CD4-positive, alpha-beta T cell treated with Interleukin-17A for 1 hour (primary cell): ENCODE measurements at places on chromosomes 5 and 9.

- no peak for DNase-seq
These were observed 42.2 kb downstream of the PSD2 start for GRCh38 chr5:139837711-139838380.

DNA sequence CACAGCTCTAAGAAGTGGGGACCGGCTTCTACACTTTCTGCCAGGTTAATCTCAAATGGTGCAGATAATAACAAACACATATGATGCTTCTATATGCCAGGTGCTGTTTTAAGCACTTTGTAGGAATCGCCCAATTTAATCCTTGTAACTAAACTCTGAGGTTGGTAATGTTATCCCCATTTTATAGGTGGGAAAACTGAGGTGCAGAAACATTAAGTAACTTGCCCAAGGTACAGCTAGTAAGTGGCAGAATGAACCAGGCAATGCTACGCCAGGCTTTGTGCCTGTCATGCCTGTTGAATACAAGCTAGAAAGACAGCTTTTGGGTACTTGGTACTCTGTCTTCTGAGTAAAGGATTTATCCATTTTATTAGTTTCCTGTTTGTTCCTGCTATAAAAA is 19.7 kb downstream of the IQGAP2 start:
- no peak for DNase-seq

- DNase-seq: no peak
These were observed 8.1 kb upstream of the OMD start for GRCh38 chr9:92432350-92432749.

- peak; percentile 47 for DNase-seq
These were observed 106.0 kb downstream of the PHF2 start for GRCh38 chr9:93682155-93682968.

DNA sequence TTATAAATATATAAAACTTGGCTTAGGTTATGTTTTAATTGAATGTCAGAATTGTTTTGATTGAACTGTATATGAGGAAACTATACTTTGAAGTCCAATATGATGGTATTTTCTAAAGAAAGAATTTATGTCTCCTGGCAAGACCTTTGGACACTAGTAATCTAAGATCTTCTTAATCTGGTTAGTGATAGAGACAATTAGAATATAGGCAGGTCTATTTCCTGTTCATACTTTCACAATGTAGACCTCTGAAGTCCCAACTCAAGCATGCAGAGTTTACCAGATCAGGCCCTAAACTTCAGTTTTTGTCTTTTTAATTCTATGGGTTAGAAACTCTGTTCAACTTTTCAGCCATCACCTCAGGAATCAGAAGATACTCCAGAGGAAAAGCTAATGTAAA is 6.9 kb upstream of the TMEM161B start:
- DNase-seq: no peak

GRCh38 chr9:97985058-97985861 is 2.1 kb downstream of the ANP32B start:
- DNase-seq: peak; percentile 64

DNA sequence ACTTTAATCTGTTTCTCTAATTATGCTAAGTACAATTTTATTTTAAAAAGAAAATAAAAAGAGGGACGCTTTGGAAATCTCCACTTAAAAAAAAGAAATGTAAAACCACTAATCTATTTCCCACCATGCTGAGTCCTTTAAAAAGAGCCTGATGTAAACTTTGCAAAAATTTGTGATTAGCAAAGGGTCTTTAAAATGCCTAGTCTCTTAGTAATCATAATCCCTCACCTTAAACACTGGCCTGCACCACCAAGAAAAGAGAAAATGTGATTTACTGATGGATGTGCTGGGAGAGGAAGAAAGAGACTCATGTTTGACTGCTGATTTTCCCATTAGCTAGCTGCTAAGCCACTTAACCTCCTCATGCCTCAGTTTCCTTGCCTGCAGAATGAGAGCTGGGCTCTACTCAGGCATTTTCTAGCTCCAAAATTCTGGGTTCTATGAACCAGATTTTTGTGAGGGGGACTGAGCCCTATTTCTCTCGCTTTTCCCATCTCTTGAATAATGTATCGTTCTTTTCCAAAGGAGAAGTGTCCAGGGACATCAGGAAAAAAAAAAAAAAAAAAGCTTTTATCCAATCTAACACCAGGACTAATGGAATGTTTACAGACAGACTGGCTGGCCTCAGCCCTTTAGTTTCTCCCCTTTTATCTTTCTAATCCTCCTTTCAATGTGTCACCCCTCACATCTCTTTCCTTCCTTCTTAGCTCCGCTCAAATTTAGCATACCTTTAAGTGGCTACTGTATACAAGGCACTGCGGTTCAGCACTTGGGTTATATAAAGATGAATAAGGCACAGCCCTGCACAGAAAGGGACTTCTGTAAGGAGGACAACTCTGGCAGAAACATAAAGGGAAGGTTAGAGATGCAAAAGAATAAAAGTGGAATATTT is 312.4 kb downstream of the ARL15 start:
- no peak for DNase-seq

DNA sequence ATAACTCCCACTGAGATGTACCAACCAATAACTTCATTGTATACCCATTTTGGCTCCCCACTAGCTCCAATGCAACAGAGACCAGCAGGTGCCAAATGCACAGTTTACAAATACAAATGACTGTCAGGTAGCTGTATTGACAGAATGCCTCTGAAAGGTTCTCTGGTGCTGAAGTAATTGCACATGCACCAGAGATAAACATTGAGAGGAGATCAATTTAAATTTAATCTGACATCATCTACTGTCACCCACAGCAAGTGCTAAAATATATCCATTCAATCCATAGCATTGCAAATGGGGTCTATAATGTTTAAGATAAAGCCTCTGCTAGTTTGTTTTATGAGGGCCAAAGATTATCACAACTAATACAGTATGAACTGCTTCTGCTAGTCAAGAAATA is 80.2 kb downstream of the STX17 start:
- DNase-seq: no peak

DNA sequence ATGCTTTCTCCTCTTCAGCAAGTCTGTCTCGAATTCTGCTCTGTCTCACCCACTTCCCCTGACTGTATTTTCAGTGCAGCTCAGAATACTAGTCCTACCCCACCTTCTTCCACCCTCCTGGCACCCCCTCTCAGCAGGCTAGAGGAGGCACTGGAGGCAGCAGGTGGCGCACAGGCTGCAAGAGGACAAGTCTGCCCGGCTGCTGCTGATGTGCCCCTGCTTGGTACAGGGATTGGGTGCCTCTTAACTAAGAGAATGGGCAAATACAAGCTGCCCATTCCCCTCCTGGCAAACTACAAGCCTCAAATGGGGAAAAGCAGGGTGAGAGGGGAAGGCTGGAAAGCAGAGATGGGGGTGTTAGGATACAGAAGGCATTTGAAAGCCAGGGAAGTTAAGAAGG is 5.1 kb downstream of the TLN1 start:
- DNase-seq: peak; percentile 38

DNA sequence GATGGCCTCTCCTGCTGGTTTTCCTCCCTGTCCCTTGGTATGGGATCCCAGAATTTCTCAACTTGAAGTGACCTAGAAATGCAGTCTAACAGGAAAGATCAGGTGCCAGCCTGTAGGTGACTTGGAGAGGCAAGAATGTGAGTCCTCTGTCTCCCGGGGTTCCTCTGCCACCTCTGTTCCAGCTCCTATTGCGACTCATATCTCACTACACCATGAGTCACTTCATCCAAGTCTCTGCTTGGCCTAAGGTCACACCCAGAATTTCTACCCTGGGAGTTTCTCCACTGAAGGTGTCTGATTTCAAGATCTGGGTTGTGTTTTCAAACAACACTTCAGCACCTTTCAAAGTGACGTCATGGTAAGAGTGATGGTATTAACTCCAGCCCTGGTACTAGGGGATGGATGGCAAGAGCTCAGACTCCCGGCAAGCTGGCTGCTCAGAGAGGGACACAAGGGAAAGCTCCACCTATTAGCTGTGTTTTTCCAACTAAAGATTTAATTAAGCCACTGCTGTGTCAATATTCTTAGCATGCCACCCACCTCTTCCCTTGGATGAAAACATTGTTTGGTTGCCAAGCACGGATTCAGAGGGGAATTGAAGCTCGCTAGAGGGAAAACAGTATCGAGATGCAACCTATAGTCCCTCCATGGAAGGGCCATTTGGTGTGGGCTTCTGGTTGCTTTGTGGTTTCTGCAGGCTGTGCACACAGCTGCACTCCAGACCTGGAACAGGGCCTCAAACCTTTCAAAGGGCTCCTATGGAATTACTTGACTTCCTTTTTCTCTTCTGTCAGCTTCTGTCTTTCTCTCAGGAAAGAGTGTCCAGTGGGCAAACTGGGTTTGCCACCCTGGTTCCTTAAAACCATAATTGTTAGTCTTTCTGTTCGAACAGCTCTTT is 205.7 kb downstream of the GAS1 start:
- no peak for DNase-seq
